GF-D8 (cell line): ENCODE measurements at places on chromosomes 12 and 14.
A peak's percentile ranks its signal among the peaks of the same experiment; 100 is the strongest.

- DNase-seq: no peak
Observed at GRCh38 chr12:92065018-92065499, 80.6 kb downstream of the BTG1 start.

GRCh38 chr14:101920271-101920670 lies 44.1 kb upstream of the DYNC1H1 start:
- no peak for DNase-seq

- DNase-seq: no peak
Observed at GRCh38 chr14:61417141-61417540, 95.8 kb downstream of the PRKCH start.

DNA sequence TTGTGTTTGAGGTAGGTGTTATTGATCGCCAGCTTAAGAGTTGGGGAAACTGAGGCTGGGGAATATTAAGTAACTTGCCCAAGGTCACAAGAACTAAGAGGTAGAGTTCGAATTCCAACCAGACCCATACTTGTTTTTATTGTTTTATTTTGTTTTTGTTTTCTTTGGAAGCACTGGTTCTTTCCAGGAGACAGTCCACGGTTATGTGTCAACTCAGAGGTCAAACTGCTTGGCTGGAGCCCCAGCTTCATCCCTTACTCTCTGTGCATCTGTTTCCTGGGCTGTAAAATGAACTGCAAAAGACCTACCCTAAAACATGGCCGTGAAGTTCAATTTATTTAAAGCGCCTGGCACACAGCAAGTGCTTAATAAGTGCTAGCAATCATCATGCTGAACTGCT lies 74.4 kb upstream of the MAP1LC3B2 start:
- DNase-seq: no peak

DNA sequence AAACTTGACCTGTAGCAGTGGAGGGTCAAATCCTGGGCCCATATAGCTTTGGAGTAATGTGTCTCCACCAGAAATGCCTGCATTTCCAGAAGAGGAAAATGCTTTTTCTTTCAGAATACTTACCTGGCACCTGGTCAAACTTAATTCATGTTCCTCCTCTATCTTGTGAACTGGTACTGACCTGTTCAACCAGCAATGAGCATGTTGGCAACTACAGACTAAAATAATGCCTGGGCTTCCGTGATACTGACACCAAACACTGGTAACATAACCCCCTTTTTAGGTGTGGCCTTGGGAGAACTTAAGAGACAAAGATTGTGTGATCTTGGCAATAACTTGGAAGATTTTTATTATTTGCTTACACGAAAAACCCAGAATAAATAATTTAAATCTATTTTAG lies 23.8 kb upstream of the MGST1 start:
- DNase-seq: no peak

GRCh38 chr12:51405801-51406207 lies 14.6 kb upstream of the GALNT6 start:
- DNase-seq: no peak

GRCh38 chr12:131928711-131929580 lies at the start of gene PUS1:
TSS of gene PUS1 (plus strand) at chr12:131929276. CDS start at chr12:131929723, 447 bp downstream.
- DNase-seq: peak; percentile 66

DNA sequence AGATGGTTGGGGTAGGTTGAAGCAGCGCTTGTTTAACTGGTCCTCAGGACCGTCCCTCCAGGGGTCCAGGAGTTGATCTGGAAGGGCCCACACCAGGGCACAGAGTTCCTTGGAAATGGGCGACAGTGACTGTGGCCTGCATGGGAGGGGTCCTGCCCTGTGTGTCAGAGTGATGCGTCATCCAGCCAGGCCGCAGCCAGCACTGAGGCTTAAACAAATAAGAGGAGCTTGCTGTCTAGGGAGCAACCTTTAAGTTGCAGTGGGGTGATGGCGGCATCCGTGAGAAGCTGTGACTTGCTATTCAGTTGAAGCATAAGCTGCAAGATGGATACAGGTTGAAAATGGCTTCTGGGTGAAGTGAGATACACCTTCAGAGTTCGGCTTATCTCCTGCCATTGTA lies 20.2 kb downstream of the DCAF4 start:
- DNase-seq: no peak

DNA sequence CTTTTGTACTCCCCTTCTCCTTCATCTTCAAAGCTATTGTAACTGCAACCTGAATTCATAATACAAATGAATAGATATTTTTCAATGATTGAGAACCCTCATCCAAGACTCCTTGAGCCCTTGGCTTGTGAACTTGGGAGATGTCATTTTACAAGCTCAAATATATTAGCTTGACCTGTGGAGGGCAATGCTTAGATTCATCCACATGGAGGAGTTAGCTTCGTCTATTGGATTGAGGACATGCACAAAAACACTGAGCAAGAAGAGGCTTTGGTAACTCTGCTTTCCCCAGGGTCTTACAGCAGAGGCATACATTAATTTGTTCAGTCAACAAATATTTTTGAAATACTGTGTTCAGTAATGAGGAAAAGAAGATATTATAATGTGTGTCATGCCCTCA lies 101.1 kb downstream of the OTOGL start:
- no peak for DNase-seq

DNA sequence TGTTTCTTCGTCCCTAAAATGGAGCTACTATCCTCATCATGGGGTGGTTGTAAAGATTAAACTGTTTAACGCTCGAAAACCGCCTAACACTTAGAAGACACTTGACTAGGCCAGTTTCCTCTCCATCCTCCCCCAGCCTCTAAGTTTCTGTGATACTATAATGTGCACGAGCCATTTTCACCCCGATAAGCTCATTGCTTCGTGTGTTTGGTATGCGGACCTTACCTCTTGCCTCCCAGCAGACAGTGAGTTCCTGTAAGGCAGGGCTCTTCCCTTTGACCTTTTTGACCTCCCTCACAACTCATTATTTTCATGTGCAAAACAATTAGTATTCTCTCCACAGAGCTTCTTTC lies 499 bp upstream of the GXYLT1 start:
- DNase-seq: no peak

GRCh38 chr12:106981788-106982187 lies 5.2 kb downstream of the MTERF2 start:
- no peak for DNase-seq

DNA sequence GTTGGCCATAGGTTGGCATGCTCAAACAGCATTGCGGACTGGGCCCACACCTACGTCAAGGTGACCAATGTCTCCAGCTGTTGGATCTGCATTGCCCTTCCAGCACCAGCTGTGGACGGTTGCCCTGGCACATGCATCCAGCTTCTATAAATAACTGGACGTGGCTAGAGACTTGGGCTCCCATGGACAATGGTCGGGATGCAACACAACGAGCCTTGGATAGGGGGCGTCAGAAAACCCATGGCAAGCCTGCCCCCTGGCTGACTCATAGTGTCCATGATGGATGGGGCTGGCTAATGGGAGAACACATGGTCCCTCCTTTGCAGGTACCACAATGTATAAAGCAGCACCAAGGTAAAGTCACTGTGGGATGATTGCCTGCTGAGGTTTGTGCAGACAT lies 331.6 kb upstream of the FAR2 start:
- DNase-seq: no peak

DNA sequence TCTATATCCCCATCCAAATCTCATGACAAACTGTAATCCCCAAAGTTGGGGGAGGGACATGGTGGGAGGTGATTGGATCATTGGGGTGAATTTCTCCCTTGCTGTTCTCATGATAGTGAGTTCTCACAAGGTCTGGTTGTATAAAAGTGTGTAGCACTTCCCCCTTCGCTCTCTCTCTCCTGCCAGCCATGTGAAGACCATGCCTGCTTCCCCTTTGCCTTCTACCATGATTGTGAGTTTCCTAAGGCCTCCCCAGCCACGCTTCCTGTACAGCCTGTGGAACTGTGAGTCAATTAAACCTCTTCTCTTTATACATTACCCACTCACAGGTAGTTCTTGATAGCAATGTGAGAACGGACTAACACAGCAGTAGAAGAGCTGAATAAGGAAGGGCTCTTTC lies 62.6 kb upstream of the VASH1 start:
- no peak for DNase-seq

GRCh38 chr12:11685716-11686115 lies 36.2 kb downstream of the ETV6 start:
- DNase-seq: no peak

DNA sequence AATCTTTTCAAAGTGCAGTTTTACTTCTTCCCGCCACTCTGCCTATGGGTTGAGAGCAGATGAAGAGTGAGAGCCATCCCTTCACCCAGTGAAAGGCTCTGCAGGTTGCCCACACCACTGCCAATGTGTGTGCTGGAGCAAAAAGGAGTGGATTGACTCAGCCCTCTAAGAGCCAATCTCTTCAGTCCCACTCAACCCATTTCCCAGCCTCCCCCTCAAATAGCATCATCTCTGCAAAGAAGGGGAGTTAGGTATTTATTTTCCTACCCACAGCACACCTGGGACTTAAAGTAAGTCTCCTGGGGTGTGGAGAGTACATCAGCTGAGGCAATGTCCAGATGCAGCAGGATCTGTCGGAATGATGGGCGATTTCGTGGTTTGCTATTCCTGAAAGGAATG lies 15.3 kb downstream of the MAP3K12 start:
- DNase-seq: no peak

- DNase-seq: no peak
Observed at GRCh38 chr12:67871231-67871630, 118.0 kb upstream of the IFNG-AS1 start.

- no peak for DNase-seq
Observed at GRCh38 chr14:106792543-106792942, 1266.2 kb downstream of the TMEM121 start.

DNA sequence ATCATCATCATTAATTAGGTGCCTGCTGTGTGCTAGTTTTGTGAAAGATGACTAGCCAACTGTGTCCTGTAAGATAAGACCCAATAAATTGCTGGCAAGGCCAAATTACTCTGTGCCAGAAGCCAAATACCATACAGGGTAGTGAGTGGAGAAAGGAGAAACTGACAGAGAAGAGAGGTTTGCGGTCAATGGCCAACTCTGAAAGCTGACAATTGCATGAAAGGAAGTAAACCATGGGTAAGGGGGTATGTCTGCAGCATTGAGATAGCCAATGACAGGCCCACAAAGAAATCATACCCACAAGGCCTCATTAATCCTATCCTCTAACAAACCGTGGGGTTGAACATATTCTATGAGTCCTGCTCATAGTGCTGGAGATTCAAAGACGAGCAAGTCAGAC lies 236.6 kb upstream of the CCDC196 start:
- DNase-seq: no peak
